Activated CD8-positive, alpha-beta memory T cell treated with anti-CD3 and anti-CD28 coated beads for 4 hours (primary cell): ENCODE measurements at places on chromosomes 4 and X.

DNA sequence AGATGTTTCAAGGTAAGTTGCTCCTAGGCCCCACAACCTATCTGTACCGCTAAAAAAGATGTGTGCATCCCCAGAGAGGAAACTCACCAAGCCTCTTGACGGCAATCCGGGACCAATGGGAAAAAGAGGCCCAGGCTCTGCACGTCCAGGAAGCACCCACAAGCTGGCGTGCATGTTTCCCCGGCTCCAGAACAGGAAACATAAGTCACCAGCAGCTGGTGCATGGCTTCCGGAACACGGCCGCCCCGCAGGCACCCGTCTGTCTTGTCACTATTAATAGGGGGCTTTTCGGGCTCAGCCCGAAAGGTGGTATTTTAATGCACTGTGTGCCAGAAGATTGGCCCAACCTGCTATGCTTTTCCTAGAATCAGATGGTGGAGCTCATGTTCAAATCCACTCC is 22.2 kb downstream of the CRMP1 start:
- DNase-seq: no peak

GRCh38 chrX:40104630-40104984 is 6.8 kb upstream of the BCOR start:
- DNase-seq: no peak

- no peak for DNase-seq
These were observed 283.0 kb upstream of the GPC4 start for GRCh38 chrX:133698298-133698697.

DNA sequence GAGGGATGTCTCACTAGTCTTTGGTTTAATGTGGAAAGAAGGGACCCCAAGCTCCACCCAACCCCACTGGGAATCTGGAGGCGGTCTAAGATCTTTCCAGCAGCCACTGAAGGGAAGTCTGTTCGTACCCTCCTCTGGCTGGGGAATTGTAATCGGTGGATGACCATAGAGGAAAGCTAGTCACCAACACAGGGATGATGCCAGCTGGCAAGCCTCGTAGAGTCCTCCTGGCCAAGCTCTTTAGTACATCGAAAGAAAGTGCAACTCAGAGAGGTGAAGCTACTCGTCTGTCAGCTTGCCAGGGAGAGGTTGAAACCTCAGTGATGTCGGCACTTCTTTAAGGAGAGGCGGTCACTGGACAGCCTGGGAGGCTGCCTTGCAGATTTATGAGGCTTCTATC is 58.7 kb downstream of the MAMLD1 start:
- DNase-seq: no peak

DNA sequence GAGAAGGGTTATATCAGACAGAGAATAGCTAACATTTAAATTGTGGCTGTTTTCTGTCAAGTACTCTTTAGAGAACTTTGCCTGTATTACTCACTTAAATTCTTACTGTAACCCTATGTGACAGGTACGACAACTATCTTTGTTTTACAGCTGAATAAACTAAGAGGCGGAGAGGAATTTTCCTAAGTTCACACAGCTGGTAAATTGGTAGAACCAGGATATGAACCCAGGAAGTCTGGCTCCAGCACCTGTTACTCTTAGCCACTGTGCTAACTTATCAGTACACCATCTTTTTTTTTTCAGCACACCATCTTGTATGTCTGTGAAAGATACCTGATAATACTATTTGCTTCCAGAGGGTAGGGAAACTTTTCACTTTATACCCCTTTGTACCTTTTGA is 2.0 kb upstream of the SYP start:
- DNase-seq: no peak

DNA sequence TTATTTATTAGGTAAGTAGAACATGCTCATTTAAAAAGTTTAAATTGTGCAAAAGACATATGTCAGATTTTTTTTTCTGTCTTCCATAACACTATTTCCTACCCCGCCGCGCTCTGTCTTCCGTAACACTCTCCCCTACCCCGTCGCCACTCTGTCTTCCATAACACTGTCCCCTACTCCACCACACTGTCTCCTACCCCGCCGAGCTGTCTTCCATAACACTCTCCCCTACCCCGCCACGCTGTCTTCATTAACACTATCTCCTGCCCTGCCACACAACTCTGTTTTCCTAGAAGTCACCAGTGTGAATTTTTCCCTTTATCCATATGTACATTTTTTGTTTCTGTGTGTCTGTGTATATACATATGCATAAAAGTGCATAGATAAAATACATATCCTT is 4.4 kb downstream of the MSMO1 start:
- no peak for DNase-seq
